ENCODE measurements at places on chromosomes 1 and 21. TPM values are rescaled to one million over a fixed set of nuclear protein-coding genes. Genes with fewer than 3 reads are reported as not detected.

Gene EYA3
- total RNA-seq = 28.9 TPM

Gene PPP1R15B
- total RNA-seq = 94.2 TPM

Gene GREM2
- 1.4 TPM for total RNA-seq

Gene ASPM
- 56.9 TPM for total RNA-seq

Gene OR10J1
- not detected for total RNA-seq

Gene LAPTM5
- total RNA-seq = 281 TPM

Gene UBXN10
- total RNA-seq = 0.93 TPM

Gene SLAMF9
- total RNA-seq = not detected

Gene RAB7B
- not detected for total RNA-seq

Gene DISP3
- total RNA-seq = 0.46 TPM

DNA sequence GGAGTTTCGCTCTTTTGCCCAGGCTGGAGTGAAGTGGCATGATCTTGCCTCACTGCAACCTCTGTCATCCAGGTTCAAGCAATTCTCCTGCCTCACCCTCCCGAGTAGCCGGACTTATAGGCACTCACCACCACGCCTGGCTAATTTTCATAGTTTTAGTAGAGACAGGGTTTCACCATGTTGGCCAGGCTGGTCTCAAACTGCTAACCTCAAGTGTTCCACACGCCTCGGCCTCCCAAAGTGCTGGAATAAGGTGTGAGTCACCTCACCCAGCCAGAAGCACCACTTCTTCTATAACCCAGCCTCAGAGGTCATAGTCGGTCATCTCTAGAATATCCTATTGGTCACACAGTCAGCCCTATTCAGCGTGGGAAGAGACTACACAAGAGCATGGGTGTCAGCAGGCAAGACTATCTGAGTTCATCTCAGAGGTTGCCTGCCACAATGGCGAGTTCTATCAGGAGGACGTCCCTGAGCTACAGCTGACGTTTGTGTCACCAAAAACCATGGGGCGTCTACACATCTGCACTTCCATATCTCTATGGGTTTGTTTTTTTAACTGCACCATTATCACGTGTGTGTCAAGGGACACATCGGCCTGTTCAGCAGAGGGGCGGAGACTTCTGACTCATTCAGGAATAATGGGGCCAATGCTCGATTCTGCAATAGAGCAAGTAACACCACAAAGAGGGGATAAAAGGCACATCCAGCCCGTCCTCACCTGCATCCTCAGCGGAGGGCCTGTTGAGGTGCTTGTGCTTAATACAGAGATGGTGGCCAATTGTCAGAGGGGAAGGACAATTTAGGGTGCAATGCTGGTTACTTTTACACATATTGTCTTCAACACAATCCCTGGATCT, 256.3 kb upstream of the IRF2BP2 start:
- DNase-seq = peak; percentile 23

GRCh38 chr1:201395936-201396335, 3.2 kb downstream of the LAD1 start:
- DNase-seq = no peak

DNA sequence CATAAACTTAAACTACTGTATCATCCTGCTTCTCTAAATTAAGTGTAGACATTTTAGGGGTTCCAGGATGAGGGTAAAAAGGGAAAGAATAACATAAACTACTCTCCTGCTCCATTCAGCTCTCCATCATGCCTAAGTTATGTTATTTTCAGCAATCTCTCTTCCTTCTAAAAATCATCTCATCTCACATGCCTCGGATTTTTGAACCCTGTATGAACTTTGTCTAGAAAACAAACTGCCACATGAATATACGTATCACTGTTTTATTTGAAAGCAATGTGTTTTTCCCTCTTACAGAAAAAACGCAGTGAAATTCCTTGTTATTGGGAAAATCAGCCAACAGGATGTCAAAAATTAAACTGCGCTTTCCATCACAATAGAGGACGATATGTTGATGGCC, 32.6 kb downstream of the ZBED6 start:
- DNase-seq = no peak

DNA sequence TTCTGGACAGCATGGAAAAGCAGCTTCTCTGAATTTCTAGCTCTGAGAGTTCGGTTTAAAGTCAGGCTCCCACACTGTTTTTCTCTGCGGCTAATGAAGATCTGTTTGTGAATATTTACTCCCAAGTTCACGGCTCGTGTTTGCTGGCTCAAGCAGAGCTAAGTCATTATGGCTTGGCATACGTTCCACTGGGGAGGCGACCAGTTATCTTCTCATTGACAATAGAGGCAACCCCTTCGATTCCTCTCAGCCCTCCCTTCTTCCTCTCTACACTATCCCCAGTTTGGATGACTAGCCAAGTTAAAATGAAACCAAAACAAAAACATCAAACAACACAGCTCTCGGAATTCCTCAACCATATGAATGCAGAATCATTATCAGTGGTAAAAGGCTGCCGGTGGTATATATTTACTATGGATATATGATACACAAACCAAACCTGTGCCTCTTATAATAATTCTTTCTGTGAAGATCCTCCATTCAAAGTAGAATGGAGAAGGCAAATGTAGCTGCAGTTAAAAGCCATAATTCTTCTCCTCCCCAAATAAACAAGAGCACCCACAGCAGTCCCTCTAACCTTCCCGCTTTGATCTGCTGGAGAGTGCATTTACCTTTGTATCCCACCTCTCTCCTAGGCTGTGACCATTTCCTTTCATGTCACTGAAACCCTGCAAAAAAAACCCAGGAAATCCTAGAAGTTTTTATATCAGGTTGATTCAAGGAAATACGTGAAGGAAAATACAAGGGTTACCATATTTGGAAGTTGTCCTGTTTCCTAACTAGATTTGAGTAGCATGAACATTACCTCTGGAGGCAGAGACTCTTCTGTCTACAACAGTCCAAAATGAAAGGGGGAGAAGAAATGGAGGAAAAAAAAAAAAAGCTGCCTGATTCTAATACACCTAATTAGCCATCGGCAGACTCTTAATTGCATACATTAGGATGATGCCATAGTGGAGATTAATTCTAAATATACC, 108.3 kb upstream of the USH2A start:
- no peak for DNase-seq

DNA sequence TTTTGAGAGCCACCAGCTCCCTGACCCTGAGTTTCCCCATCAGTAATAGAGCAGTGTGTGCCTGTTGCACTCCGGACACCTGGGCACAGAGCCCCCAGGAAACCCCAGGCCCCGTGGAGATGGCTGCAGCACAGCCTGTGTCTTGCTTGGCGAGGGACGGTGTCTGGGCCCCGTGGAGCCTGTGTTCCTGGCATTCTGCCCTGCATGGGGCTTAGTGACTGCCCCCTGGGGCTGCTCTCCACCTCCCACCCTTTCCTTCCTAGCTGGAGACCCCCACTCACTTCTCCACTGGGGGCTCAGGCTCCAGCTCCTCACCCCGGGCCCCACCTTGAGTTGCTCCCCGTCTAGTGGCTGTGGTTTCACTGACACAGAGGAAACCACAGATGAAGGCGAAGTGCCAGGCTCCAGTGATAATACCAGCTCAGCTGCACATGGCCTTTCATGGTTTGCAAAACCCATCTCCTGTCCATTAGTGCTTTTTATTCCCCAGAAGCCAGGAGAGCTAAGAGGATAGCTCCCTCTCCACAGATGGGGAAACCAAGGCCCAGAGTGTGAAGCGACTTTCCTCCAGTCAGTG, 39.4 kb downstream of the DMRTB1 start:
- no peak for DNase-seq

- DNase-seq = no peak
Measured at GRCh38 chr21:41045534-41046268, 122.3 kb upstream of the BACE2 start.

DNA sequence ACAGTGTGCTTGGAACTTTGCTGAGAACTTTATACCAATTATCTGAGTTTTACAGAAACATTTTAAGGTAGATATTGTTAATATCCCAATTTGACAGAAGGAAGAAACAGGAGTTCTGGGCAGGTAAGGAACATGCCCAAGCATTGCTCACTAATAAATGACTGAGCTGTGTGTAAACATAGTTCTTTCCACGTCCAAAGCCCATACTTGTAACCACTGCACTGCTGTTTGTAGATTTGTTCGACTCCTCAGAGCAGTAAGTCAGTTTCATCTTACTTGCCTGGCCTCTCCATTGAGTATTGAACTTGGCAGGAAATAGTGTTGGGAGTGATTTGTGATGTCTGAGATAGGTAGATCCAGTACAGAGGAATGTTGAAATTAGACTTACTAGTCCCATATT, 335.1 kb downstream of the KIF26B start:
- no peak for DNase-seq

- DNase-seq = no peak
Measured at GRCh38 chr1:178028841-178029481, 59.1 kb upstream of the SEC16B start.

DNA sequence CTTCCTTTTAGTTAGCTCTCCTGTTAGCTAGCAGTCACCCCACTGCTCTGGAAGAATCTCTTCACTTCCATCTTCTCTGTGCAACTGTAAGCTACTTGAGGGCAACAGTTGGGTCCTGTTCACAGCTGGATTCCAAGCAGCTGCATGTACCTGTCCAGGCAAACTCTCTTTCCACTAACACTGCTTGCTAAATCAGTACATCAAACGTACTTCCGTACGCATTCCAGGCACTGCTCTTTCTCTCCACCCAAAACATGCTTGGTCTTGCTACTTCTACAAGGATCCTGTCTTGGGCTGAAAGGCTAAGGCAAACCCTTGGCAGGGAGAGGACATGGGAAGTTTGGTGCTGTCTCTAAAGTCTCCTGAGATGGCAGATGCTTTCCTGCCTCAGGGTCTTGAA, 139.2 kb upstream of the CACNA1E start:
- DNase-seq = no peak

DNA sequence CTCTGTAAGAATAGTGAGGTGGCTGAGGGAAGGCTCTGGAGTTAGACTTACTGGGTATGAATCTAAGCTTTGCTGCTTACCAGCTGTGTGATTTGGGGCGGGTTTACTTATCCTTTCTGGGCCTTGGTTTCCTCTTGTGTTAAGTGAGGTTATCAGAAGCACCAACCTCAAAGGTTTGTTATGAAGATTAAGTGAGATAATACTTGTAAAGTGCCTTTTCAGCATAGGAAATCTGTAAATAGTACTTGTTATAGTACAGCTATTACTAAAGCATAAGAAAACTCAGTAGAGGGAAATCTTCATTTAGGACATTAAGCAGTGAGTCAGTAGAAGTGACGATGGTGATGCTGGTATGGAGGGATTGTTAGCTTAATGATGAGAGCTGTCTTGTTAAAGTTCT, 12.1 kb downstream of the HHAT start:
- no peak for DNase-seq

GRCh38 chr1:223343692-223344091, 20.3 kb downstream of the SUSD4 start:
- no peak for DNase-seq

DNA sequence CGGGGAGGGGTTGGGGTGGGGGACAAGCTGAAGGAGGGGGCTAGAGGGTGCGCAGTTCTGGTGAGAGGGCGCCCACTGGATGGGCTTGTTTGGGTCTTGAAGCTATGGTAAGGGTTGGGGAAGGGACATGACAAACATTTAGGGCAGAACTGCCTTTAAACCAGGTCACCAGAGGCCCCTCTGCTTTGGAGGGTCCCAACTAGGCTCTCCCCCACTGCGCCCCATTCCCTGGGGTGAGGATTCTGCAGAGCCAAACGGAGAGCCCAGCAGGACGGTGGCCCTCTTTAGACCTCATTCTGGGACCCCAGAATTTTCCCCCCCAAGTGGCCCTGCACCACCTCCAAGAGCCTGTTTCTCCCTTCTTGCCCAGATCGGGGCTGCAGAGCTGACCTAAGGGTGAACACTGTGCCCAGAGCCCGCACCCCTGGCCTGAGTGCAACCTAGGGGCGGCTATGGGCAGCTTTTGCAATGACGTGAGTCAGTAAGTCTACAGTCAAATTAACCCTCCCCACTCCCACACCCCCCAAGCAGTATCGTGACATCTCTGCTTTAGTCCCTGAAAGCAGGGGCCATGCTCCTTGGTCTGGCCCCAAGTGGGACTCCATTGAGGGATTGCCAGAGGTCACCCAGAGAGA, 593.8 kb downstream of the MATN1 start:
- no peak for DNase-seq

- no peak for DNase-seq
Measured at GRCh38 chr1:73801912-73802429, 396.0 kb downstream of the LRRIQ3 start.

DNA sequence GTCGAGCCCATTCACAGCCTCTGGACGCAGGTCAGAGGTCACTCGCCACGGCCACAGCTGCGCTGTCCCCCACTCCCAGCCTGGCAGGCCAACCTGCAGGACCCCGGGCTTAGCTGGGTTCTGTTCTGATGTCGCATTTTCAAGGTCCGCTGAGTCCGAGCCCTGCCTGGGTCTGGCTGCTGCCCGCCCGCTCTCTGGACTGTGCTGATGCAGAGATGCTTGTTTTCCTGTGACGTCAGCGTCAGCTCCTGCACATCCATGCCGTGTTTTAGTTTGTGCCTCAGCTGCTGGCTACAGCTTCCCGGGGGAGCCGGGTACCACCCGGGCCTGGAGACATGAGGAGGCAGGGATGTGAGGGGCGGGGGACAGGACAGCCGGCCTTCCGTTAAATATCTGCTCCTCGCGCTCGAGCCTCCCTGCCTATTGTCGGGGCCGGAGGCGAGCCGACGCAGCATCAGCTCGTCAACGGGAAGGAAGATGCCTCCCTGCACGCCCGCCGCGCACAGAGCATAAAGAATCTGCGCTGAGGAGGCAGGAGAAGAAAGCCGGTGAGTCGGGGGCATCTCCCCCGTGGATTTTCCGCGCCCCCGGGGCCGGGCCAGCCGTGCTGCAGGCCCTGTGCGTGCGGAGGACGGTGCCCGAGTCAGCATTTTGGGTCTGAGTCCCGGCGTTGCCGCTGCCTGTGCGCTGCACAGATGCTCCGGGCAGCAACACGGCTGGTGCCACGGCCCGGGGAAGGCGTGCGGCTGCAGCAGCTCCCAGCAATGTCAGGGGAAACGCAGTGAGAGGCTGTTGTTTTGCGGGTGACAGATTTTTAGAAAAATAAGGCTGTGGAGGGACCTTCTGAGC, 23.4 kb downstream of the PRKCZ start:
- DNase-seq = no peak

DNA sequence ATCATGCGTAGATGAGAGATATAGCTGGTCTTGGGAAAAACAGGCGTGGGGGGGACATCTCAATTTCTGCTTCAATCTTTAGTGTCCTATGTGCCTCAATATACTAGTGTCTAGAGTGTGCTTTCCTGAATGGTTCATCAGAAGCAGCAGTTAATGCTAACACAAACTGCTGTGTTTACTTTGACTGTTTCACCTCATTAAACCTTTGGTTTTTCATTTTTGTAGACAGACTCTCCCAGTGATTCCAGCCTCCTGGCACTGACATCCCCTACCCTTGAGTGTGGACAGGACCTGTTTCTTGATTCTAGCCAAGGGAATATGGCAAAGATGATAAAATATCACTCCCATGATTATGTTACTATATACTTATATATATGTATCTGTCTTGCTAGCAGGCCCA, 37.6 kb downstream of the ZYG11A start:
- DNase-seq = no peak

DNA sequence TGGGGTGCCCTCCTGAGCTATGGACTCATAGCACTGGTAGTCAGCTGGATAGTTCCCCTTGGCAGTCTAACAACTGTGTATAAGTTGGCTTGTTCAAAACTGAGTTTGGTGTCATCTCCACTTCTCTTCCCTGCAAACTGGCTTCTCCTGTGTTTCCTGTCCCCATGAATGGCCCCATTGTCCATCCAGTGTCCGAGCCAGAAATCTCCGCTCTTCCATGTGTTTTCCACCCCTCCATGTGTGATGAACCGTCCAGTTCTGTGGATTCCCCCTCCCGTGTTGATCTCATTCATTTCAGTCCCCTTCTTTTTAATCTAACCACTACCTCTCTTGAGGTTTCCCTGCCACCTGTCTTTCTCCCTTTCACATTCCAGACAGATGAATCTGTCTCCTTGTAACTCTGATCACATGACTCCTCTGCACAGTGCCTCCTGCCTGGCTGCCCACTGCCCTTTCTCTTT, 195.7 kb downstream of the ROR1 start:
- no peak for DNase-seq

All from activated T-cell treated with anti-CD3 and anti-CD28 coated beads, Interleukin-2, amount 50 U/mL, for 72 hours (primary cell).